ENCODE measurements at places on chromosomes 13 and 19. TPM values are rescaled to one million over a fixed set of nuclear protein-coding genes. Genes with fewer than 3 reads are reported as not detected.

- H3K4me3 ChIP-seq = no peak overlapping the region
- H3K27ac ChIP-seq = no peak overlapping the region
- DNase-seq = no peak
- no peaks in the 10 kb centered on the region for H3K4me1 ChIP-seq
- no peaks in the 10 kb centered on the region for H3K36me3 ChIP-seq
- H3K27me3 ChIP-seq = no peaks in the 10 kb centered on the region
Measured at GRCh38 chr13:113432506-113433270, 20.6 kb downstream of the ADPRHL1 start.

DNA sequence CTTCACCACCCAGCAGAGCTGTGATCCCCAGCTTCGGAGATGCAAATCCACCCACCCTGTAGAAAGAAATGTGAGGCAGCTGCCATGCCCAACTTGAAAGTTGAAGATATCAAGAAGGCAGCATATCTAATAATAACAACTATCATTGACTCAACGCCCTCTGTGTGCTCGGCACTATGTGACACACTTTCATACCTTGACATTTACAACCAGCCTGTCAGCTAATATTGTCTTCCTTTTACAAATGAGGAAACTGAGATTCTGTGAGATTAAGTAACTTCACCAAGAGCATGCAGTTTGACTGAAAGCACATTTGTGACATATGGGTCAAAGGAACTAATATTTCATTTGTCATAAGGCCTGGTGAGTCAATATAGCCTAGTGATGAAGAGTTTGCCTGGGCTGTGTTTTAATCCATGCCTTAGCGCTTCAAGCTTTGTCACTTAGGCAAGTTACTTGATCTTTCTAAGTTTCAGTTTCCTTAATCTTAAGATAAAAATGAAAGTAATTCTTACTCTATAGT, 137.0 kb downstream of the FLT1 start:
- H3K36me3 ChIP-seq = no peaks in the 10 kb centered on the region
- no peaks in the 10 kb centered on the region for H3K27me3 ChIP-seq
- H3K4me1 ChIP-seq = no peaks in the 10 kb centered on the region
- no peak overlapping the region for H3K4me3 ChIP-seq

The PGLYRP1 gene
- total RNA-seq = not detected

GRCh38 chr13:51729866-51730553, 74.0 kb downstream of the DHRS12 start:
- H3K27me3 ChIP-seq = no peaks in the 10 kb centered on the region
- no peak overlapping the region for H3K27ac ChIP-seq
- DNase-seq = no peak
- no peak overlapping the region for H3K4me3 ChIP-seq
- H3K36me3 ChIP-seq = no peaks in the 10 kb centered on the region

The CBY2 gene
- not detected for total RNA-seq

- no peak overlapping the region for H3K27ac ChIP-seq
- no peak for DNase-seq
- no peak overlapping the region for H3K4me3 ChIP-seq
- no peaks in the 10 kb centered on the region for H3K36me3 ChIP-seq
Measured at GRCh38 chr19:29569038-29569911, 36.8 kb upstream of the POP4 start.

The YJEFN3 gene
- 25.3 TPM for total RNA-seq

DNA sequence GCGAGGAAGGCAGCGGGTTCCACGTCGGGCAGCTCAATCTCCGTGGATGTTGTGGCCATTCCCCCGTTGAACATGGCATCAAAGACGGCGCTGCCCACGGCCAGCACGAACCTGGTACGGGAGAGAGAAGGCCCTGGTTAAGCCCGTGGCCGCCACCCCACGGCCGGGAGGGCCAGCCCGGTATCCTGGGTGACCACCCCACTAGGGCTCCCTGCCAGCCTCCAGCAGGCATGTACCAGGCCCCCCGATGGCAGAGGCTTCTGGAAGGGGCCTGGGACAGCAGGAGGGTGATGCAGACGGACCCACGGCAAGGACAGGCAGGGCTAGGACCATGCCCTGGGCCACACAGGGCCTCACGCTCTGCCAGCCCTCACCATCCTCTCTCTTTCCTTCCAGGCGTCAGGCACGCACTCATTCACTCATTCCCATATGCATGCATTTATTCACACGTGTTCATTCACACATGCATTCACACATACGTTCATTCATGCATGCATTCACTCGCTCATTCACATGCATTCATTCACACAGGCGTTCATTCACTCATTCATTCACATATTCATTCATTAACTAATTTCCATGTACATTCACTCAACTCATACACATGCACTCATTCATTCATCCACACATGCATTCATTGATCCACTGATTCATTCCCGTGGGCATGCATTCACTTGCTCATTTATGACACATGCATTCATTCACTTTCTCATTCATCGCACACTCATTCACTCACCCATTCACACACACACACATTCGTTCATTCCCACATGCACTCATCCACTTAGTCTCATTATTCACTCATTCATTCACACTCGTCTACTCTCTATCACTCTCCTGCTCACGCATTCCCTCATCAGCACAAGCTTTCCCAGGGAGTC, 17.9 kb downstream of the BTBD2 start:
- no peak overlapping the region for H3K27ac ChIP-seq
- DNase-seq = no peak
- H3K36me3 ChIP-seq = peaks cover 21% of the 10 kb centered on the region
- no peaks in the 10 kb centered on the region for H3K27me3 ChIP-seq
- no peaks in the 10 kb centered on the region for H3K4me1 ChIP-seq

The ZNF71 gene
- not detected for total RNA-seq

GRCh38 chr13:91248249-91248648, 99.2 kb upstream of the MIR17HG start:
- no peak overlapping the region for H3K27ac ChIP-seq
- H3K27me3 ChIP-seq = peaks cover 6% of the 10 kb centered on the region
- no peaks in the 10 kb centered on the region for H3K4me1 ChIP-seq
